Endothelial cell (in vitro differentiated cells): ENCODE measurements at places on chromosomes 5 and 9. TPM values are rescaled to one million over a fixed set of nuclear protein-coding genes. Genes with fewer than 3 reads are reported as not detected.

The PTGS1 gene
- total RNA-seq, result 33.4 TPM

The BNC2 gene
- total RNA-seq, result 20.1 TPM

The CDKN2B gene
- 1.8 TPM for total RNA-seq

The PAEP gene
- total RNA-seq, result not detected

The TYRP1 gene
- total RNA-seq, result 0.23 TPM

The ARL15 gene
- 102 TPM for total RNA-seq

The INSYN2B gene
- 4.5 TPM for total RNA-seq

The RNF180 gene
- total RNA-seq, result 7.8 TPM

The MTREX gene
- 54.4 TPM for total RNA-seq

The ROPN1L gene
- 4.0 TPM for total RNA-seq

The CDH9 gene
- total RNA-seq, result not detected

The PHYHD1 gene
- 10.3 TPM for total RNA-seq

The SLC34A3 gene
- not detected for total RNA-seq

The TXNDC8 gene
- total RNA-seq, result not detected

The LYRM7 gene
- 6.3 TPM for total RNA-seq

The PLGRKT gene
- total RNA-seq, result 4.8 TPM

The ANKRD18B gene
- 0.41 TPM for total RNA-seq

- DNase-seq, result peak; percentile 84
These were observed 2.2 kb downstream of the UNC5A start for GRCh38 chr5:176812269-176813259.

- DNase-seq, result no peak
These were observed 5.6 kb downstream of the GBA2 start for GRCh38 chr9:35743452-35743851.

GRCh38 chr9:130118841-130119518, 53.2 kb upstream of the NCS1 start:
- DNase-seq, result no peak

- DNase-seq, result no peak
These were observed 72.4 kb upstream of the GNAQ start for GRCh38 chr9:78103971-78104433.

DNA sequence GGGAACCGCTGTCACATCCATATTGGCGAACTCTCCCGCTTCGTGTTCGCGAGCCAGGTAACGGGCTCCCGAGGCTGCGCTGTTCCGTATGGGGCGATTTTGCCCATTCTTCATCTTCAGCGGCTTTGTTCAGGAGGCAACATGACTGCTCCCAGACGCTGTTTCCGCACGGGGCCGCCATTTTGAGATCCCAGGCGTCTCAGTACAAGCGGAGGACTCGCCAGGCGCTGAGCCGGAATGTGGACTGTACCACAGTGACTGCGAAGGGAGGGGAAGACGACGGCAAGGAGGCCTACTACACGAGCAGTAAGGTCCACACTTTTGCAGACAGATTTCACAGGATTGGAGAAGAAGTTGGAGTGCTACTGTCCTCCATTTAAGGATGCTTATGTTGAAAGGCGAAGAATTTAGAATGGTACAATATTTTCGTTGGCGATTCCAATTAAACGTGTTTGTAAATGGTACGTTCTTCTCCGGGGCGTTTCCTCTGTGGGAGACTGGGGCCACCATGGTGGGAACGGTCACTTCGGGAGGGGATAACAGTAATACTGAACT, 41.6 kb upstream of the ZNF300 start:
- no peak for DNase-seq

- peak; percentile 16 for DNase-seq
These were observed 498 bp downstream of the HAUS6 start for GRCh38 chr9:19102181-19102630.

GRCh38 chr5:66909364-66909763, 287.2 kb downstream of the CD180 start:
- DNase-seq, result no peak

DNA sequence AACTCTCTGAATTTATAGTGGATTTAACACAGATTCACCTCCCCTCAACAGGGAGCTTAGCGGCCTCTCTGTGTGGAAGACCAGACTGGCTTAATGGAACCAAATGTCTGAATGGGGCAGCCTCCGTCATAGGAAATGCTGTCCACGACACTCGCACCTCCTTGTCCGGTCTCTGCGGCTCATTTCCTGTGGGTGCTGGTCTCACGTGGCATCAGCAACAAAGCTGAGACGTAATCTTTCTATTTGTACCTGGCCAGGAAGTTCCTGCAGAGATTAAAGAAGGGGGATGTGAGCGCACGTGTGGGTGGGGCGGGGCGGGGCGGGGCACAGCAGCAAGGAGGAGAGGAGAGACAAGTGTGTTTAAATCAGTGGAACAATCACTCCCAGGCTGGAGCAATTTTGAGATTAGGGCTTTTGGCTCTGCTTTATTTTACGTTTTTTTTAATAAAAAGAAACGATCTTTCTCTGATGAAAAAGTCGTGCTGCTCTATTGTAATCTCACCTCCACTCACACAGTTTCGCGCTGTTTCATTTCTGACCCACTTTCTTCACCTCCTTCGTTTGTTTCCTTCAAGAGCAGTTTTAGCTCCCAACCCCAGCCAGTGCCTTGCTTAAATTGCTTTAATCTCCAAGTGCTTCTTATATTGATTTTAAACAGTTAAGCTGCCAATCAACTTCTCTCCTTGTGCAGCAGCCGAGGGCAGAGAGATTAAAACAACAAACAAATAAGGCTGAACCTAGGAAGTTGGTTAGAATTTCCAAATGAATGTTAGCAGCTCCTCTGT, 132.2 kb upstream of the ASTN2 start:
- DNase-seq, result peak; percentile 38

DNA sequence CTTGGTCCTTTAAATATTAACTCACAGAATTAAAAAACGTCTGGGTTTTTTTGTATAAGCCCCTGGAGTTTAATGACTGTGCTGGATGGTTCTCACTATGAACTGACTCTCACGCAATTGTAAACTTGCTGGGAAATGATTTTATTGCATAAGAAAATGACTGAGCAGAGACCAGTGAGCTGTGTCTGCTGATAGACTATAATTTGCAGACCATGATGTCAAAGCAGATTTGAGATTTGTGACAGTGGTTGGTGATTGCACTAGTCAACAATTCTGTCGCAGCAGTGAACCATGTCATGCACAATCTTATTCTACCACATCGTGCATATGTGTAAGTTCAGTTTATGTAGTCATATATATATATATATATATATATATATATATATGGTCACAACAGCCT, 85.7 kb upstream of the C9orf72 start:
- no peak for DNase-seq

DNA sequence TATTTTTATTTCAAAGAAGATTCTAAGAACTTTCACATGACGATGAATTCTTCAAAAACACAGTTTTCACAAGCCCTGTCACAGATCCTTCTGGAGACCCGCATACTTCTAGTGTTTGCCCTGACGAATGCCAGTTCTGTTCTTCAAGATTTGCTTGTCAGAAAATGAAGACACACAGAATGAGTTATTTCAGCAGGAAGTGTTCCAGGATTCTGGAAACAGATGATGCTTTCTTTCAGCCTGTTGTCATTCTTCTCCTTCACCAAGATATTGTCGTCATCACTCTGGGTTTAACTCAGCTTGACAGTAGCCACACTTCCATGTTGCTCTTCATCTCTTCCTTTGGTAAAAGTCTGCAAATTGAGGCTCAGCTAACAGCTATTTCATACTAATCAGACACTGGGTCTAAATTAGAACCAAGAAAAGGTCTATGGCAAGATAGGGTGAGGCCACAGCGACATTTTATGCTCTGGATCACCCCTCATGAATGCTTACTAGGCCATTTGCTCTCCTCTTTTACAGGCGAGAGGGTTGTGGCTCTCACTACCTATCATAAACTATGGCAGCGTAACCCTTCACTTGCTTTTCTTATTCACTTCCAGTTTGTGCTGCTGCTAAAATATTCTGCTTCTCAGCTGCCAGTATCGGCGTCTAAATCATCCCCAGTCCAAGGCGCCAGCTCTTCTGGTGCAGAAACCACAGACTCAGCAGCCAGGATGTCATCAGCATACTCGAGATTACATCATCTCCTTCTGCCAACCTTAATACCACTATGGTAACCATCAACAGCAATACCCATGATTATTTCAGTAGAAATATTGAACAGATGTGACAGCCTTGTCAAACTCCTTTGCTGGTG, 159.6 kb upstream of the TBCA start:
- DNase-seq, result no peak

DNA sequence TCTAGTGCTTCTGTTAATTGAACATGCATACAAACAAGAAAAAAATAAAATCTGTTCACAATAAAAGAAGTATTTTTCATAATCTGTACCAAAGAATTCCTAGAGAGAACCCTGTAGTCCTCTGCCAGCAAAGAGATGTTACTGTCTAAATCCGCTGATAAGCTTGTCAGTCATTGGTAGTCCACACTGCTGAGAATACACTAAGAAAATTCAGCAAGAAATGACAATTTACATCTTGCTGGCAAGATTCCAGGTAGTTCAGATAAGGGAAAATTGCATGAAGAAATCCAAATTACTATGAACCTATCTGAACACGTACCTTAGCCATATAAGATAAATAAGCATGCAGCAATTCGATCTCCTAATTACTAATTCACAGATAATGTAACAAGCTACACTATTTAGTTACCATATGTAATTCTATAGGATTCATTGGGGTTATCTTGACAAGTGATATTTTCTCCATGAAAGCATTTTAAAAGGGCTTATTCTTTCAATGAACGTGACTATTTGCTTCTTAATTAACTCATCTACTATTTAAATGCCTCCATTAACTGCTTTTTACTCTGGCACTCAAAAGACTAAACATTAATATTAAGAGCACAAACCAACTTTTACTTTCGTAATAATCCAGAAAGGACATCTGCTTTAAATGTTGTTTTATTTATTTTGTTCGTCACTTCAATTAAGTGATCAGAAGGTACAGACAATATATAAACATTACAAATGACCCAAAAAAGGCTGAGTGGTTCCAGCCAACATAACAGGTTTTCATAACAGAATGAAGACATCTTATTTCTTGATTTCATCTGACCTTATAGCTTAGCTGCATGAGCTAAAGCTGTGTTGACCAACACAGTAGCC, 9.7 kb downstream of the MPDZ start:
- DNase-seq, result no peak

DNA sequence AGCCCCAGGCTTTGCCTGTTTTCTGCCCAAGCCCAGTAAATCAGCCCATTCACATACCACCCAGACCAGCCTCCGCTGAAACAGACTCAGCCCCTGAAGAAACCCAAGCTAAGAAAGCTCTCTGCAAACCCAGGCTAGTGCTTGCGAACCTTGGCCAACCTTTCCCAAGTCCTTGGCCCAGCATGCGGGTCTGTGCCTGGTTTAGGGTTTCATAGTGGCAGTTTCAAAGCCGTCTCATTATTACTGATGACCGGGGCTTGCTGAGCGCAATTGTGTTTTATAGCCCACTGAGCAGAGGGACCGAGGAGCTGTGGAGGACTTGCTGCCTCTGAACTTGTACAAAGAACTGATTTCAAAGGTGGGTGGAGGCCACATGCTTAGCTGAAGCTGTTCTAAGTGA, 584.3 kb downstream of the BNC2 start:
- DNase-seq, result no peak

DNA sequence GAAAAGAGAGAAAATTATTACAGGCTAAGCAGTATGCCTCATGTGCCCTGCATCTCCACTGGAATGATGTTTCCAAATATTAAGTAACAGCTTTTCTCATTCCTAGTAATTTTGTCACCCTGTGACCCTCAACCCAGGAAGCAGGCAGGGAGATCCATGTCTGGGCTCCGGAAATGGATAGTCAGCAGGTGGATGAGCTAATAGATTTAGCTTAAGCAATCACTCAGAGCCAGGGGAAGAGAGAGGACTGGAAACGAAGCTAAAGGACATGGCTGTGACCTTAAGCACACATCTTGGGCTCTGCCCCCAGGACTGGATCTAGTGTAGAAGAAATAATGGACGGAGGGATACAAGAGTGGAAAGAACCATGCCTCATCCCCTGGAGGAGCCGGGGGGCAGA, 89.5 kb downstream of the ARSB start:
- no peak for DNase-seq

DNA sequence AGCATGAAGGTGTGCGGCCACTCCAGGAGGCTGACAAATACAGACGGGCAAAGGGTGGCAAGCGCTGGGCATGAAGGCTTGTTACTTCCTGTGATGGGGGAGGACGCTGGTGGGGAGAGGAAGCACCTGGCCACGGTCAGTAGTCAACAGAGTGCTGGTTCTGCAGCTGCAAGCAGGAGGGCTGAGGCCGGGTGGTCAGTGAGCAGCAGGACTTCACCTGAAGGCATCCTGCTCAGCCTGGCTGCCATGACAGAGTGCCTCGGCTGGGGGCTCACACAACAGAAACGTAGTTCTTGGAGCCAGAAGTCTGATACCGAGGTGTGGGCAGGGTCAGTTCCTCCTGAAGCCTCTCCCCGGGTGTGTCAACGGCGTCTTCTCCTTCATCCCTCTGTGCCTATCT, 118.6 kb upstream of the IRX4 start:
- no peak for DNase-seq

DNA sequence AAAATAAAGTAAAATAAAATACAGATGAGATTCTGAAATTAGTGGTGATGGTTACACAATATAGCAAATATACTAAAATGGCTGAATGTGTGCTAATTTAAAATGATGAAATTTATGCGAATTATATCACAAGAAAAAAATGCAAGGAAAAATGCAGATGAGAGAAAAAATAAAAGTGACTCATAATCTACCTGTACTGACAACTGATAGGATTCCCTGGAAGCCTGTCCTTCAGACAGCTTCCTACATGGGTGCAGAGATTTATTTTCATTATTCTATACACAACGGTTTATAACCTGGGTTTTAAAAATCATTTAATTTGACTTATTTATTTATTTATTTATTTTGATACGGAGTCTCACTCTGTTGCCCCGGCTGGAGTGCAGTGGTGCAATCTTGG, 5.8 kb upstream of the NCS1 start:
- no peak for DNase-seq

DNA sequence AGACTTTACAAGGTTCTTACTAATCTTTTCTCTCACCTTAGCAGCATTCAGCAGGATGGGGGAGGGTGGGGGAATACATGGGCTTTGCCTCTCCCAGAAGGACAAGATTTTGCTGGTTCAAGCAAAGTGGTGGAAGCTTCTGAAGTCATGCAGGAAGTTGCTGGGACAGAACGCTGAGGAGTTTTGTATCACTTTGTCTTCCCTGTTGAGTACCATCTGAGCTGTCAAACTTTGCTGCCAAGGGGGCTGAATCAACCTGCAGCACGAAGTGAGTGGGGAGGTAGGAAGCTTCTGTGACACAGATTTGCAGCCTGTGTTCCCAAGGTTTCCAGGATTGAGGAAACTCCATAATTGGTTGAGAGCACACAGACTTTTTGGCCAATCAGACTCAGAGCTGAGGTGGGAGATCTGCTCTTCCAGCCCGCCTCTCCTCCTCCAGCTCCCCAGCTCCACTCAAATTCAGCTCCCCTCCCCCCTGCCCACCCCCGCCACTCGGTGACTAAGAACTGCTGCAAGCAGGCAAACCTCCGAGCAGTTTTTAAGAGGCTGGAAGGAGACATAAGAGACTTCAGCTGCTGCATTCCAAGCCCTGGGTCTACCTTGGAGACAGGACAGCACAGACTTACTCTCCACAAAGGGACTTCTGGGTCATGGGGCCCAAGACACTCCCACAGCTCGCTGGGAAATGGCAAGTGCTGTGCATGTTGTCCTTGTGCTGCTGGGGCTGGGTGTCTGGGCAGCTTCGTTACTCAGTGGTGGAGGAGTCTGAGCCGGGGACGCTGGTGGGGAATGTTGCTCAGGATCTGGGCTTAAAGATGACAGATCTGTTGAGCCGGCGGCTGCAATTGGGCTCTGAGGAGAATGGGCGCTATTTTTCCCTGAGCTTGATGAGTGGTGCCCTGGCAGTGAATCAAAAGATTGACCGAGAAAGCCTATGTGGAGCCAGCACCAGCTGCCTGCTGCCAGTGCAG, at the start of gene PCDHGC5:
TSS of gene PCDHGC5 (plus strand) at position 491 of the 971 bp plus-strand sequence. CDS start at position 651, 160 bp downstream.
- no peak for DNase-seq
